ENCODE measurements at places on chromosomes 6 and 20. TPM values are rescaled to one million over a fixed set of nuclear protein-coding genes. Genes with fewer than 3 reads are reported as not detected.

DNA sequence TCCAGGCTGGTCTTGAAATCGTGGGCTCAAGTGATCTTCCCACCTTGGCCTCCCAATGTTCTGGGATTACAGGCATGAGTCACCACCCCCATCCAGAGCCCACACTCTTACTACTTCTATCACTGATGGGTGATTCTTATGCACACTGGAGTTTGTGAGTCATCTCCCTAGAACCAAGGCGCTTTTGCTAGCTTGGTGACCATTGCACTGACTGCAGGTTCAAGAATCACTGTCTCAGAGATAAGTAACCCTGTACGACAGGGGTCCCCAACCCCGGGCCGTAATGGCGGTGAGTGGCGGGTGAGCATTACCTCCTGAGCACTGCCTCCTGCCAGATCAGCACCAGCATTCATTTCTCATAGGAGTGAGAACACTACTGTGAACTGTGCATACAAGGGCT lies 118.8 kb downstream of the MAP3K7 start:
- DNase-seq, result peak; percentile 23

DNA sequence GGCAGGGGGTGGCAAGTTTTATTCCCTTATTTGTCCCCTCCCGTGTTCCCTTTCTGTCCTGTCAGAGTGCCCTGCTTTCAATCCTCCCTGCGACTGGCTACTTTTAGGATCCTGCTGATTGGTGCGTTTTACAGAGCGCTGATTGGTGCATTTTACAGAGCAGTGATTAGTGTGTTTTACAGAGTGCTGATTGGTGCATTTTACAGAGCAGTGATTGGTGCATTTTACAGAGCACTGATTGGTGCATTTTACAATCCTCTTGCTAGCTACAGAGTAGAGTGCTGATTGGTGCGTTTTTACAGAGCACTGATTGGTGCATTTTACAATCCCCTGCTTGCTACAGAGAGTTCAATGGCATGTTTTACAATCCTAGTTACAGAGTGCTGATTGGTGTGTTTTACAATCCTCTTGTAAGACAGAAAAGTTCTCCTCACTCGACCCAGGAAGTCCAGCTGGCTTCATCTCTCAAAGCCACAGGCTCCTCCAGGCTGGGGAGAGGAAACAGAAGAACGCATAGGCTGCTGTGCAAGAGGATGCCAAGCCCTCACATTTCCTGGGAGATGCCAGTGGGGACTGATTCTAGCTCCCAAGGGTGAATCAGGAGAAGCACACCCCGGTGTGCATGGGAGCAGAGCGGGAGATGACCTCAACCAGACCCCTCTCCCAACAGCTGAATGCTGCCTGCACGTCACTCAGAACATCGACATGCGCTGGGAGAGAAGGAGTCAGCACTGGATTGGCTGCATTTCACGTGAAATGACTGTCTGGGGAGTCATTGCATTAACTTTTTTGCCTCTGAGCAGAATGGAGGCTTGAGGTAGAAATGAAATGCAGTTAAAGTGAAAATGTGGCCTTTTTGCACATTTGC lies 48.3 kb upstream of the SLC22A23 start:
- no peak for DNase-seq

GRCh38 chr6:113825781-113826180 lies 31.4 kb upstream of the MARCKS start:
- DNase-seq, result peak; percentile 94

GRCh38 chr20:48821261-48821920 lies 6.4 kb downstream of the PREX1 start:
- DNase-seq, result no peak

DNA sequence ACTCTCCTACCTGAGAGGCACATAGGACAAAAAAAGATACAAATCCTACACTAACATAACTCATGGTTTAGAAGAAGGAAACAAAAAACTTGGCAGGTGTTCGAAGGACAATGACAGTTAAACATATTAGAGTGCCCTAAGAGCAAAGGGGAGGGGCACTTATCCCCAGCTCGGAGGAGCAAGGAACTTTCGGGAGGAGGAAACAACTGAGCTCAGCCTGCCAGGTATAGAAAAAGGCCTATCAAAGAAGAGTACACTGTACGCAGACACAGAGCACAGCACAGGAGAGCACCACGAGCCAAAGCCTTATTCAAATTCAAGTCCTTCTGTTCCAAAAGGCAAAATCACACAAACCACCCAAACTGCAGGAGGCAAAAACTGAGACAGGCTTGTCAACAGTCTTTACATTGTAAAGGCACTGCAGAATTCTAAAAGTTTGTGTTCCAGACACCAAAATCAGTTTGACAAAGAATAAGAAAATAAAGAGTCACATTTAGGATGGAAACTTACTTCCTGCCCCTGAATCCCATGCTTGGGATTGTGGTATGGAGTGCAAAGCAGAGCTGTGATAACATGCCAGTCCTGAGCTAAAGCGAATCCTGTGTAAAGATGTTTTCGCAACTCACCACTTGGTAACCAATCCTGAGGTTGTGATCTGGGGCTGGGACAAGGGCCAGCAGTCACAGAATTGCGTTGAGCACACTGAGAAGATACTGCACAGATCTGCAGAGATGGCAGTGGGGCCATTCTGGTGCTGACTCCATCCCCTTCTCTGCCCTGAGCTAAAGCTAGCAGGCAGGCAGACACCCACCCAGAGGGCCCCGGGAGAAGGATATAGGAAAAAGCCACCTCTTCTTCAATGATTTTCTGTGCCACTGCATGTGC lies 108.6 kb downstream of the CHD6 start:
- no peak for DNase-seq

DNA sequence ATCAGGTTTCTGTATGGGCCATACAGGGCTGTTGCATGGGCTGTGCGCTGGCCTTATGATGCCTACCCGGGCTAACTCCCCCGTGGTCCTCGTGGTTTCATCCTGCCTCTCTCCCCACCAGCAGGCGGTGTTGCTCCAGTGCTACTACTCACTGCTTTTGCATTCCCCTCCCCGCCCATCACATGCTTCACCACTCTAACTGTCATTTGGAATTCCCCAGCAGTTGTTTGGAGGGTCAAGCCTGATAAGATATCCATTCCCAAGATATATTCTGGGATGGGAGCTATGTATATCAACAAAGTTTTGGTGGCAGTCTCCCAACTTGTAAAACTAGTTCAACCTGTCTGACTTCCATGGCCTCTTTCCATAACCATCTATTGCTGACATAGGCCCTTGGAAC lies 233.2 kb upstream of the SOX4 start:
- DNase-seq, result no peak

MYH7B gene
- total RNA-seq, result not detected

Measured in MG63 (cell line).